ENCODE measurements at places on chromosomes 3 and 15.

DNA sequence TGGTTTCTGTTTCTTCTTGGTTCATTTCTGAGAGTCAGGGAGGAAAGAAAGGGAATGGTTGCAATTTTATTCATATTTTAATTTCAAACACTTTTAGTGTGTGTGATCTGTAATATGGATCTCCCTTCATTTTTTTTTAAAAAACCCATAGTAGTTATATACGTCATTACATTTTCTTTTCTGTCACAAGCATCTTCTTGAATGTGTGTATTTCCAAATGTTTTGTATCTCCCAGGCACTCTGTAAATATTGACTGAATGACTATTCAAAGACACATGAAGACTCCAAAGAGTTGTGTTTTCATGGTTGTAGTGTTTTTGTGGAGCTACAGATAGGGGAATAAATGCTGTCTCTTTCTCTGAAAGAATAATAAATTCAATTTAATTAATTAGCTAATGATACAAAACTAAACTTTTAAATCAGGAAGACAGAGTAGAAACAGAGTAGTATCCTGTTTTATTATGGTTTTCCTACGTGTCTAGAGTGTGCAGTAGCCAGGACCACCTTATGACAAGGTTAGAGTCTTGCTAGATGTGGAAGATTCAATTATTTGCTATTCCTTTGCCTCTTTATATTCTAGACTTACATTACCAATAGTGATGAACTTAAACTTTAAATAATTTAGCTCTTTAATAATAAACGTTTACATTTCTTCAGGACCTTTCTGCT is 35.5 kb downstream of the NECTIN3 start:
- no peak for DNase-seq

- DNase-seq: no peak
Measured at GRCh38 chr3:5002871-5003247, 23.6 kb downstream of the BHLHE40 start.

DNA sequence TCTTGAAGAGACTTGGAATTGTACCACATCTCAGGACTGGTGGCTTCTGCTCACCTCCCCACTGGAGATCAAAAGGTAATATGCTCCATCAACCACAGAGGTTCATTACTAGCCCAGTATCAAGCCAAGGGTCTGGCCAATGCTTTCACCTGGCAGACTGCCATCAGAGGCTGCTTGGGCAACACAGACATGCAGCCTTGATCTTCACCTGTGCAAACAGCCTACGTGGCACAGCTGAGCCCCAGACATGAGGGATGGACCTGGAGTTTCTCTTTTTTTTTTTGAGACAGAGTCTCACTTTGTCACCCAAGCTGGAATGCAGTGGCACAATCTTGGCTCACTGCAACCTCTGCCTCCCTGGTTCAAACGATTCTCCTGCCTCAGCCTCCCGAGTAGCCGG is 105.6 kb upstream of the HES1 start:
- no peak for DNase-seq

- DNase-seq: no peak
Measured at GRCh38 chr3:97576221-97576620, 188.3 kb upstream of the ARL6 start.

DNA sequence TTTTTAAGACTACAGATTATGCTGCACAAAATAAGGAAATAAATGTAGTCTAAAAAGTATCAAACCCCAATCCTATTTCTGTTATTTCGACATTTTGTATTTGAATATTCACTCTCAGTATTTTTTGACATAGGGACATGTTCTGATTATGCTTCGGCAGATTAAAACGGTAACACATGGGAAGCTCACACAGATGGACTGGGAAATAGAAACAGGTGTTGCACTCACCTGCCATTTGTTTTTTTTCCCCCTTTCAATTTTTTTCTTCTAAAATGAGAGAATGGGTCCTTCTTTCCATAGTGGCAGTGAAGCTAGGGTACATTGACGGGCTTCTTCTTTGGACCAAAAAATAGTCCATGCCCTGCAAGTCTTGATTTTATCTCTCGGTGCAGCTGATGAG is 163.1 kb downstream of the MYRIP start:
- no peak for DNase-seq

- no peak for DNase-seq
Measured at GRCh38 chr15:86333819-86334218, 254.1 kb downstream of the AGBL1 start.

GRCh38 chr15:101526021-101526420 is 36.5 kb upstream of the PCSK6 start:
- no peak for DNase-seq

DNA sequence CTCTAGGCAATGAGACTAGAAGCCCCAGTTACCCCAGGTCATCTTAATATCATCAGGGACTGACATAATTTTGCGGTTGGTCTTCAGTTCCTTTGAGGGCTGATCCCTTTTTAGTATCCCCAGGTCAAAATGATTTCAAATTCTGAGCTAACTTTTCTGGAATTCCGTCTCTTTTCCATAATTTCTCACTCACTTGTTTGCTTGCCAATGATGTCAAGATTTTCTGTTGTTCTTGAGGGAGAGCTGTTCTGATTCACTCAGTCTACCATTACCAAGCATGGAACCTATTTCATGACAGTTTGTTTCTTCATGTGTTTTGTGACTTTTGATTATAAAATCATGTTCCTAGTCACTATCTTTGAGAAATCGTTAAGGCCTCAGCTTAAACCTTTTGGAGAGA is 190.5 kb upstream of the LYSMD4 start:
- DNase-seq: no peak

DNA sequence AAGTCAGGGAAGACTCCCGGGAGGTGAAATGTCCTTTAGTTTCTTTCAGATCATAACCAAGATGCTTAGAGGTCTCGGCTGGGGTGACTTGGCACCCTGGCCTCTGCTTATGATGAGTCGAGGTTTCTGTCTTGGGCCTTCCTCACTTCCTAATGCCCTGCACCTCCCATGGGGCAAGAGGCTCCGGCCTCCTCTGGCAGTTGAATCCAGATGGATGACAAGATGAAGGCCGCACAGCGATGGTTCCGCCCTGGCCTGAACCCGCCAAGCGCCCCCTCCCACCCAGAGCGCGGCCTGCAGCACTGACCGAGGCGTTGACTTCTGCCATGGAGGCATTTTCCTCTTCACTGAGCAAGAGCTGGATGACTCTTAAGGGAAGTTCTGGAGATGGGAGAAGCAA is 31.3 kb downstream of the MUC20 start:
- DNase-seq: no peak
